ENCODE measurements at places on chromosomes 1 and 21. TPM values are rescaled to one million over a fixed set of nuclear protein-coding genes. Genes with fewer than 3 reads are reported as not detected.

Gene CFHR1
- not detected for total RNA-seq

Gene CA14
- total RNA-seq, result not detected

Gene NCAM2
- total RNA-seq, result 5.8 TPM

Gene SFN
- 46.8 TPM for total RNA-seq

Gene CCDC27
- total RNA-seq, result not detected

Gene SLC1A7
- total RNA-seq, result 12.8 TPM

Gene CELA3A
- not detected for total RNA-seq

Gene FAM72C
- not detected for total RNA-seq

Gene TCHH
- total RNA-seq, result 0.57 TPM

Gene NCMAP
- 1.7 TPM for total RNA-seq

Gene ZNHIT6
- 5.5 TPM for total RNA-seq

Gene TMEM240
- total RNA-seq, result 3.6 TPM

Gene LCE2A
- not detected for total RNA-seq

Gene CELA2B
- not detected for total RNA-seq

Gene DAB1
- total RNA-seq, result 75.3 TPM

Gene TIAM1
- 13.2 TPM for total RNA-seq

Gene VTCN1
- total RNA-seq, result not detected

Gene PCSK9
- total RNA-seq, result 5.8 TPM

Gene FCRL1
- not detected for total RNA-seq

Gene TP73
- total RNA-seq, result 0.38 TPM

Gene CAMSAP2
- 7.0 TPM for total RNA-seq

Gene LRP8
- total RNA-seq, result 5.1 TPM

Gene LEMD1
- total RNA-seq, result 2.4 TPM

Gene GBP7
- total RNA-seq, result not detected

Gene CD48
- total RNA-seq, result 7.5 TPM

Gene NECTIN4
- 1.8 TPM for total RNA-seq

Gene CTNNBIP1
- 27.0 TPM for total RNA-seq

Gene ICOSLG
- total RNA-seq, result 6.7 TPM

Gene RNU1-4
- total RNA-seq, result under 0.01 TPM

Gene LRRC71
- total RNA-seq, result not detected

Gene ACBD3
- total RNA-seq, result 36.3 TPM

Gene SETDB1
- total RNA-seq, result 106 TPM

Gene PADI3
- not detected for total RNA-seq

Gene SPRR2G
- total RNA-seq, result not detected

Gene GBP5
- 14.0 TPM for total RNA-seq

Gene SPRR2F
- not detected for total RNA-seq

Gene FOXO6
- not detected for total RNA-seq

Gene TLCD4
- total RNA-seq, result 11.8 TPM

Gene KLHL17
- total RNA-seq, result 14.9 TPM

Gene KLHL12
- total RNA-seq, result 15.9 TPM

Gene CD84
- total RNA-seq, result 24.8 TPM

Gene IFI44L
- 2.1 TPM for total RNA-seq

Gene FMO4
- total RNA-seq, result 9.9 TPM

Gene ATAD3C
- not detected for total RNA-seq

Gene ZNF697
- 4.4 TPM for total RNA-seq

Gene POGZ
- total RNA-seq, result 91.3 TPM

Gene TMEM9
- 32.3 TPM for total RNA-seq

Gene PDZK1IP1
- 5.8 TPM for total RNA-seq

Gene PDPN
- total RNA-seq, result 13.3 TPM

Gene LRRC38
- not detected for total RNA-seq

Gene IL10
- total RNA-seq, result 2.0 TPM

Gene FALEC
- not detected for total RNA-seq
